ENCODE measurements at places on chromosomes 2 and 18. TPM values are rescaled to one million over a fixed set of nuclear protein-coding genes. Genes with fewer than 3 reads are reported as not detected.

DNA sequence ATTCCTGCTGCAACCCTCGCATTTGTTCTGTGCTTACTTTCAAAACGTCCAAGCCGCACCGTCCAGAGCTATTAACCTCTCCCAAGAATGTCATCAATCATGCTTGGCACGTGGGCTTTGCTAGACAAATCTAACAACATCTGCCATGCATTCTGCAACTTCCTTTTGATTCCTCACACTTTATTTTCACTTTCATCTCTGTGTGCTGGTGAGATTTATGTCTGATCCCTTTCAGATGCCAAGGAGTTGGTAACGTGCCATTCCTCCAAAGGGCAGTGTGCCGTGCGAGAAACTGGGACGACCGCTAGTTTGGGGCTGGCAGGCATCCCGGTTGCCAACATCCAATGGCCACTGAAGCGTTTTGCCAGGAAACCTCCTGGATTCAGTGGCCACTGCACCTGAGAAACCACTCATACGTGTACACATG, 230.0 kb upstream of the PARD3B start:
- no peaks in the 10 kb centered on the region for H3K36me3 ChIP-seq
- no peak overlapping the region for H3K4me3 ChIP-seq
- DNase-seq: no peak
- H3K27ac ChIP-seq: no peak overlapping the region
- H3K27me3 ChIP-seq: no peaks in the 10 kb centered on the region
- peaks cover 2% of the 10 kb centered on the region for H3K4me1 ChIP-seq

The SKOR2 gene
- 0.21 TPM for total RNA-seq

- H3K27me3 ChIP-seq: no peaks in the 10 kb centered on the region
- H3K4me3 ChIP-seq: no peak overlapping the region
- no peak overlapping the region for H3K27ac ChIP-seq
Observed at GRCh38 chr2:98921062-98921461, 15.0 kb downstream of the CRACDL start.

- DNase-seq: no peak
- no peak overlapping the region for H3K27ac ChIP-seq
- H3K4me1 ChIP-seq: peaks cover 2% of the 10 kb centered on the region
- no peak overlapping the region for H3K4me3 ChIP-seq
- H3K36me3 ChIP-seq: no peaks in the 10 kb centered on the region
Observed at GRCh38 chr2:26772064-26773001, 8.2 kb downstream of the SLC35F6 start.

GRCh38 chr2:20415511-20415918, 31.4 kb upstream of the RHOB start:
- no peak overlapping the region for H3K27ac ChIP-seq
- H3K4me3 ChIP-seq: no peak overlapping the region
- no peaks in the 10 kb centered on the region for H3K36me3 ChIP-seq

Data from H1 (cell line).